ENCODE measurements at places on chromosomes 4 and X. TPM values are rescaled to one million over a fixed set of nuclear protein-coding genes. Genes with fewer than 3 reads are reported as not detected.

Gene PCYT1B
- total RNA-seq = 1.4 TPM

- no peak overlapping the region for H3K27ac ChIP-seq
- no peak for DNase-seq
- H3K36me3 ChIP-seq = no peaks in the 10 kb centered on the region
- no peaks in the 10 kb centered on the region for H3K27me3 ChIP-seq
- H3K4me3 ChIP-seq = no peak overlapping the region
- no peaks in the 10 kb centered on the region for H3K4me1 ChIP-seq
Observed at GRCh38 chr4:84019626-84020025, 479.5 kb downstream of the NKX6-1 start.

GRCh38 chrX:133857640-133858269 is 127.6 kb downstream of the GPC3 start:
- H3K36me3 ChIP-seq = no peaks in the 10 kb centered on the region
- peaks cover 5% of the 10 kb centered on the region for H3K4me1 ChIP-seq
- H3K27ac ChIP-seq = no peak overlapping the region
- no peak for DNase-seq

- H3K36me3 ChIP-seq = peaks cover 93% of the 10 kb centered on the region
- peaks cover 21% of the 10 kb centered on the region for H3K4me1 ChIP-seq
- no peaks in the 10 kb centered on the region for H3K27me3 ChIP-seq
- H3K27ac ChIP-seq = no peak overlapping the region
Observed at GRCh38 chr4:1980561-1981041, 28.2 kb downstream of the NELFA start.

GRCh38 chr4:33091961-33092360 is 2371.8 kb downstream of the PCDH7 start:
- H3K4me1 ChIP-seq = no peaks in the 10 kb centered on the region
- no peak for DNase-seq
- H3K4me3 ChIP-seq = no peak overlapping the region
- H3K27ac ChIP-seq = no peak overlapping the region
- H3K27me3 ChIP-seq = no peaks in the 10 kb centered on the region

DNA sequence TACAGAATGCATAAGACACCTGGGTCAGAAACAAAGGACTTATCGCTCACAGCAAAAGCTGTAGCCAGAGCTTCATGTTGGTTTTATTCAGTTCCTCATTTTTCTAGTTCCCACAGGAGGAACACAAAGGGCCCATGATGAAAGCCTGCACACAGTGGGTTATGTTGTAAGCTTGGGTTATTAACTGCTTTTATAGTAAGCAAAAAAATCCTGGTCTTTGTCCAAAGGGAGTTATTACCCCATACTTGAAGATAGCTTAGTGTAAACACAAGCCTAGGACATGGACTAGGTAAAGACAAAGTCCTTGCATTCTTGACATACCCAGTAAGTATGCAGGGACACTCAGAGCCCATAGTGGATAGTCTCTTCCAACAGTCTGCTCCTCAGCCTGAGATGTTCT is 11.7 kb downstream of the BBS12 start:
- DNase-seq = no peak
- H3K4me3 ChIP-seq = no peak overlapping the region
- no peaks in the 10 kb centered on the region for H3K27me3 ChIP-seq
- H3K36me3 ChIP-seq = peaks cover 9% of the 10 kb centered on the region
- no peak overlapping the region for H3K27ac ChIP-seq

- H3K36me3 ChIP-seq = no peaks in the 10 kb centered on the region
- H3K27me3 ChIP-seq = peaks cover 11% of the 10 kb centered on the region
- DNase-seq = no peak
- no peak overlapping the region for H3K4me3 ChIP-seq
Observed at GRCh38 chrX:132330156-132330729, 111.0 kb upstream of the RAP2C start.

DNA sequence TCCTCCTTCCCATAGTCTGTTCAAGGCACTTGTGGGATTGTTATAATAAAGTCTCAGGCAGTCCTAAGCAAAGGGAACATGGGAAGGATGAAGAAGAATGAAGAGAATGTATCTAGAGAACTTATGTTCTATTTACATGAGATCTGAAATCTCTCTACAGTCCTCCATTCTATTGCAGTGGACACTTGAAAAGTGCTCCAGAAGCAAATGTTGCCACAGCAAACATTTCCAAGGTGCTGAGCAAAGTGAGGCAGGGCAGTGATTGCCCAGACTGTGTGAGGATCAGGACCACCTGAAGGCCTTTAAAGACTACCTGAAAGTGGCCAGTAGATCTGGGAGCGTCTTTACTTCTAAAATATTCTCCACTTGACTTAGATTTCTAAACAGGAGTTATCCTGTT is 203.5 kb downstream of the RBM46 start:
- H3K27me3 ChIP-seq = no peaks in the 10 kb centered on the region
- H3K4me1 ChIP-seq = no peaks in the 10 kb centered on the region
- H3K36me3 ChIP-seq = no peaks in the 10 kb centered on the region
- H3K27ac ChIP-seq = no peak overlapping the region
- no peak for DNase-seq

Gene NDNF
- 12.0 TPM for total RNA-seq

Gene GYPA
- 5.2 TPM for total RNA-seq

GRCh38 chr4:110668463-110669235 is 45.8 kb upstream of the PITX2 start:
- H3K27ac ChIP-seq = no peak overlapping the region
- H3K4me1 ChIP-seq = no peaks in the 10 kb centered on the region
- DNase-seq = no peak
- no peak overlapping the region for H3K4me3 ChIP-seq
- H3K36me3 ChIP-seq = no peaks in the 10 kb centered on the region
- H3K27me3 ChIP-seq = no peaks in the 10 kb centered on the region

Gene TDO2
- total RNA-seq = 0.13 TPM

- peak overlapping the region; percentile 85 for H3K4me3 ChIP-seq
- no peak for DNase-seq
- H3K27ac ChIP-seq = peak overlapping the region; percentile 92
- H3K27me3 ChIP-seq = no peaks in the 10 kb centered on the region
Observed at GRCh38 chr4:139453041-139453370, 915 bp upstream of the RAB33B start.

DNA sequence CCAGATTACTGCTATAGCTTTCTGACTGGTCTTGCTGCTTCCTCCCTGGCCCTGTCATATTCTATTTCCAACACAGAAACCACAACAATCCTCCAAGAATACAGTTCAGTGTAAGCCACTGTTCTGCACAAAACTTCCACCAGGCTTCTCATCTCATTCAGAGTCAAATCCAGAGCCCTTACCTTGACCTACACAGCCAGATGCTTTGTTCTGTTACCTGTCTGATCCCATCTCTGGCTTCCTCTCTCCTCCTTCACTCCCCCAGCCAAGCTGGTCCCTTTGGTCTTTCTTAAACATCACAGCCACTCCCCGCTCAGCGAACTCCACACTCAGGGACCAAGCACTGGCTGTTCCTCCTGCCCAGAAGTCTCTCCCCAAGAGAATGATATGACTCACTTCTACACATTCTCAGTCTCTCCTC is 84.8 kb upstream of the BMP2K start:
- no peaks in the 10 kb centered on the region for H3K27me3 ChIP-seq
- peak; percentile 24 for DNase-seq
- H3K4me3 ChIP-seq = no peak overlapping the region
- no peak overlapping the region for H3K27ac ChIP-seq
- H3K4me1 ChIP-seq = no peaks in the 10 kb centered on the region

GRCh38 chr4:94804650-94805049 is 46.9 kb downstream of the BMPR1B start:
- no peaks in the 10 kb centered on the region for H3K36me3 ChIP-seq
- no peak overlapping the region for H3K27ac ChIP-seq
- H3K27me3 ChIP-seq = no peaks in the 10 kb centered on the region
- peak; percentile 65 for DNase-seq
- no peaks in the 10 kb centered on the region for H3K4me1 ChIP-seq
- no peak overlapping the region for H3K4me3 ChIP-seq

DNA sequence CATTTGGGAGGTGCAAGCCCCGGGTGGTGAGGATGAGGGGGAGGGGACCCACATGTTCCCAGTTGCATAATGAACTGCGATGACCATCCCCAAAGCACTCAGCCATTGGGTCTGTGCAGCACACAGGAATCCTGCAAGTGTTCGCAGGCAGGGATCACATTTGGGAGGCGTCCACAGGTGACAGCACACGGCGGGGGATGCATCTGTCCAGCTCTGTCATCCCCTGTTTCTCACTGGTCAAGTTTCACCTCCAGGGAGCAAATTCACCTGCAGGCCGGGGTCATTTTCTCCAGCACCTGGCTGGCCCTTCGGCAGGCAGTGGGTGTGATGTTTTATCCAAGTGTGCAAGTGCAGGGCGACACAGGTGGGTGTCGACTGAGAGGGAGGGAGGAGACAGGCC is 33.3 kb upstream of the SORCS2 start:
- no peaks in the 10 kb centered on the region for H3K27me3 ChIP-seq
- no peak overlapping the region for H3K4me3 ChIP-seq
- DNase-seq = no peak
- H3K4me1 ChIP-seq = peaks cover 41% of the 10 kb centered on the region
- no peak overlapping the region for H3K27ac ChIP-seq

Gene RAI2
- total RNA-seq = 1.5 TPM

DNA sequence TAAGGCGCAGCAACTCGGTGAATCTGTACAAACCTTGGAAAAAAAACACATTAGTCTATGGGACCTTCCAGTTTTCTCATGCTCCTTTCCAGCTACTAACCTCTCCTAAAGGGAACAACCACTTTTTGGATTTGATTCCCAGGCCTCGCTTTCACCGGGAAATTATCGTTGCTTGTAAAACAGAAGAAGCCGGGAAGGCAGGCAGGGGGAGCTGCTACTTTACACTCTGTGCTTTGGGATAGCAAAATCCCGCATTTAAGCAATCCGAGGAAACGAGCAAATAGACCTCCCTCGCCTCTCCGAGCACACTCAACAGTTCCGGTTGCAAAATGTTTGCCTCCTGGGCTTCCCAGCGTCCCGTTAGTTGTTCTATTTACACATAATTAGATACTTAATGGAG is 1.2 kb downstream of the CD38 start:
- peak; percentile 88 for DNase-seq
- H3K4me1 ChIP-seq = no peaks in the 10 kb centered on the region
- no peaks in the 10 kb centered on the region for H3K36me3 ChIP-seq

GRCh38 chr4:169115897-169116254 is 105.8 kb upstream of the CBR4 start:
- no peak overlapping the region for H3K27ac ChIP-seq
- H3K27me3 ChIP-seq = no peaks in the 10 kb centered on the region
- H3K36me3 ChIP-seq = peaks cover 36% of the 10 kb centered on the region
- no peak overlapping the region for H3K4me3 ChIP-seq
- no peak for DNase-seq

GRCh38 chr4:898869-899555 is 33.1 kb downstream of the GAK start:
- H3K27ac ChIP-seq = no peak overlapping the region
- H3K27me3 ChIP-seq = no peaks in the 10 kb centered on the region
- no peak for DNase-seq
- no peak overlapping the region for H3K4me3 ChIP-seq

Gene SPACA5B
- total RNA-seq = not detected

- no peak overlapping the region for H3K4me3 ChIP-seq
- no peak overlapping the region for H3K27ac ChIP-seq
- H3K4me1 ChIP-seq = peaks cover 4% of the 10 kb centered on the region
- no peaks in the 10 kb centered on the region for H3K27me3 ChIP-seq
- DNase-seq = peak; percentile 35
Observed at GRCh38 chr4:113410686-113411085, 350.9 kb downstream of the CAMK2D start.

DNA sequence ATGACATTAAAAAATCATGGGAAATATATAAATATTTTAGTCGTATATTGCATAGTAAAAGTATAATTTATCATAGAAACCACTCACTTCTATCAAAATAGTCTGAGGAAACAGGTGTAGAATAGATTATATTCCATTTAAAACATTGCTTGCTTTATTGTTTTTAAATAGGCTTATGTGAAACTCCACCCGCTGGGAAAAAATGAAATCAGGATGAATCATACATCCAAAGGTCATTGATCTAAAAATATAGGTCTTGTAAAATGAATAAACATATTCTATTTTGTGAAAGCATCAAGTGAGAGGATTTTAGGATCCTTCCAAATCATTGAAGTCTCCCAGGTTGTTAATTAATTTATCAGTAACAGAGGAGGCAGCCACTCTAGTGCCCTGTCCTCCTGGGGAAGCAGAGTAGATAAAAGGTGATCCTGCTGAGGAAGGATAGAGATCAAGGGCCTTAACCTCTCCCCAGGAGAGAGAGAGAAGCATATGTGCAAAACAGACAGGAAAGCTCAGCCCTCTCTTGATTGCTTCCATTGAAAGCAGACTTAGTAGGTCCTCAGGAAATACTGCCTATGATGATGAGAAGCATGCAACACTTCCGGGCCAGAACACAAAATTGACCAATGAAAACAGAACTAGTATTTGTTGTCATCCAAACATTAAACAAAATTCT is 96.8 kb upstream of the MAP9 start:
- no peaks in the 10 kb centered on the region for H3K4me1 ChIP-seq
- H3K27ac ChIP-seq = no peak overlapping the region
- no peak overlapping the region for H3K4me3 ChIP-seq
- no peaks in the 10 kb centered on the region for H3K36me3 ChIP-seq
- DNase-seq = peak; percentile 36

Gene ADH1C
- total RNA-seq = 9.4 TPM
